ENCODE measurements at places on chromosomes 1 and 21.

GRCh38 chr1:58811303-58811702, 27.5 kb upstream of the JUN start:
- DNase-seq: no peak

DNA sequence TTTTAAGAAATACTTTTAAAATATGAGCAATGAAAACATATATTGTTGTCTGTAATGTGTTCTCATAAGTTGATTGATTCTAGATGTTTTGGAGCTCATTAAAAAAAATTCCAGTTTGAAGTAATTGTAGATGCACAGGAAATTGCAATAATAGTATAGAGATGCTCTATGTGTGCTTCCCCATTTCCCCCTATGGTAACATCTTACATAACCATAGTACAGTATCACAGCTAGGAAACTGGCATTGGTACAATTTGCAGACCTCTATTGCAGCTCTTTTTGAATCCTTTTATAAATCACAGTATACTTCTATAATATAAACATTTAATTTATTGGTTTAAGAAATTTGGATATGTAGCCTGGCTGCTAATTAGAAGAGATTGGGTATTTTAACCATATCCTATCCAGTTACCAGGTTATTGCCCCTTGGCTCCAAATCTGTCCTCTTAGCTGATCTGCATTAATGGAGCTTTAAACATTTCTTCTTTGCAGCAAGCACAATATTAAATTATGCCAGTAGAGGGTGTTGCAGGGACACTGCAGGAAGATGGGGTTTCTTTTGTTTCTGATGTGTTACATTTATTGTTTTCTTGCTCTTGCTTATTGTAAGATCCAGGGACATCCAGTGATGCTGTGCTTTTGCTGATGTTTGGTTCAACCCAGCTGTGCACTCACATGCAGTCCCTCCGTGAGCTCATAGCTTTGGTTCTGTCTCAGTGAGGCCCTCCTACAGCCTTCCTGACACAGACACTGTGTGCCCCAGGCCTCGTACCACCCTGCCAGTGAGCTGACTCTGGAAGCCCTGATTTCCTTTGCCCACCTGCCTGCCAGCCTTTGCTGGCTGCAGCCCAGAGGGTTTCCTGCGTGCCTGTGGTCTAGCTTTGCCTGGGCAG, 103.3 kb downstream of the RABGAP1L start:
- peak; percentile 28 for DNase-seq

GRCh38 chr1:16139473-16139962, 16.4 kb downstream of the EPHA2 start:
- DNase-seq: no peak

DNA sequence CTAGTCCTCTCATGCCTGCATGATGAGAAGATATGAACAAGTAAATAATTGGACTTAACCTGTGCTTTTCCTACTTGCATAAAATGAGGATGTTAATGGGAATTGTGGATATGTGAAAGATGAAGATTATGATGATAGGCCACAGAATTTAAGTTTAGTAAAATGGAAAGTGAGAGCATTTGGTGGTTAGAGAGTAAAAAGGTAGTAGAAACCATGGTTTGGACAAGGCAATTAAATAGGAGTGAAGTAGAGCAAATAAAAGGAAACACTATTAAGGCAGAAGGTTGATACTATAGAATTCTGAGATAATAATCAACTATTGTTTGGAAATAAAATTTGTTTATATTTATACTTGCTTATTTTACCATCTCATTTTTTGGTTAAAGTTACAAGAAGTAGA, 1162.5 kb downstream of the MRPL39 start:
- DNase-seq: no peak

GRCh38 chr1:3329640-3330281, 124.7 kb upstream of the ARHGEF16 start:
- DNase-seq: no peak

All from CD4-positive, alpha-beta T cell treated with Interleukin-10 for 1 hour (primary cell).